ENCODE measurements at places on chromosomes 7 and 10. TPM values are rescaled to one million over a fixed set of nuclear protein-coding genes. Genes with fewer than 3 reads are reported as not detected.

GRCh38 chr7:100896732-100897608, 1.3 kb upstream of the ACHE start:
- DNase-seq, result no peak

DNA sequence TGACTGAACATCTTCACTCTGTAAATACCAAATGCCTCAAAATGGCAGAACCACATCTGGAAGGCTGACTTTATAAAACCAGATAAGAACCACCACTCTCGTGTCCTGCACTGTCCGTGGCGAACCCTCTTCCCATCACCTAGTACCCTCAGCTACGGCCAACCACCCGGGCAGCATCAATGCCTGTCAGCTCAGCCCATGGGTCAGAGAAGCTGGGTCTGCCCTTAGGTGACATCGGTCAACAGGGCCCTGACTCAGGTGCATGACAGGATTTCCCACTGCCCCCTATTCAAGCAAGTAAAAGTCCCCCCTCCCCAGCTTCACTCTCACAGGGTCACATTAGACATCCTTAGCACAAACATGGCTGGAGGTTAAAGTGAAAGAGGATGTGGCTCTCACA, 56.6 kb downstream of the HSPA12A start:
- no peak for DNase-seq

CALHM1 gene
- polyA plus RNA-seq, result not detected

POM121 gene
- polyA plus RNA-seq, result 12.0 TPM

Measured in mammary epithelial cell (primary cell).